ENCODE measurements at places on chromosomes 7 and 10. TPM values are rescaled to one million over a fixed set of nuclear protein-coding genes. Genes with fewer than 3 reads are reported as not detected.

DNA sequence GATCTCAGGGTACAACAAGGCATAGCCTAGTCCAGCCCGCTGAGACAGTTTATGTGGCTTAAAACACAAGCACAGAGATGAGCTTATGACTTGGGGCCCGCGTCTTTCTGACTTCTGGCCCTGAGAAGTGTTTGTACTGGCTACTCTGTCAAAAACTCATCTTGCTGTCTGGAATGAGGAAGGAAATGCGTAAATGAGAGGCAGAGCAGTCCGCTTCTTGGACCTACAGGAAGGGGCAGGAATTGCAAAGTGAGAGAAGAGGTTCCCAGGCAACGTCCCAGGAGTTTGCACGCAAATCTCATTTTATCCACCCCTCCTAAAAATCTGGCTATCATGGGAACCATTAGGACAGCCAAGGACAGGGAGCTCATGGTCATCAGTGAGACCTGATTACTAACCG, 5.5 kb downstream of the ANXA11 start:
- peaks cover 85% of the 10 kb centered on the region for H3K4me1 ChIP-seq
- H3K27ac ChIP-seq, result no peak overlapping the region
- H3K4me3 ChIP-seq, result no peak overlapping the region
- H3K27me3 ChIP-seq, result no peaks in the 10 kb centered on the region
- H3K36me3 ChIP-seq, result peaks cover 10% of the 10 kb centered on the region

DNA sequence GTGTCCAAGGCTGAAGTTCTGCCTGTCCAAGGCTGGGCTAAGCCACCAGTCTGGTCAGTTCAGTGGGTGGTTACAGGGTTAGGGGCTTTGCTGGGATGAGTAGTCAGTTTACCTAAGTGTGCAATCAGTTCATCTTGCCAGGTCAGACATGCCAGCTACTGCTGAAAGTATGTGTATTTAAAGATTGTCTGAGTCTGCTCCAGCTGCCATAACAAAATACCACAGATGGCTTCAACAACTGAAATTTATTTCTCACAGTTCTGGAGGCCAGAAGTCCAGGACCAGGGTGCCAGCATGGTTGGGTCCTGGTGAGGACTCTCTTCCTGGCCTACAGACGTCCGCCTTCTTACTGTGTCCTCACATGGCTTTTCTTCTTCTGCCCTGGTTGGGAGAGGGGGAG, 52.4 kb upstream of the TNS3 start:
- no peak overlapping the region for H3K27ac ChIP-seq
- no peak for DNase-seq
- no peaks in the 10 kb centered on the region for H3K4me1 ChIP-seq

The OIT3 gene
- polyA plus RNA-seq, result not detected

The NPY4R2 gene
- not detected for polyA plus RNA-seq
